ENCODE measurements at places on chromosomes 2 and 18.
A peak's percentile ranks its signal among the peaks of the same experiment; 100 is the strongest.

- no peak for DNase-seq
- H3K4me3 ChIP-seq: no peak overlapping the region
- H3K36me3 ChIP-seq: no peaks in the 10 kb centered on the region
- peaks cover 4% of the 10 kb centered on the region for H3K4me1 ChIP-seq
- H3K27ac ChIP-seq: no peak overlapping the region
Measured at GRCh38 chr2:102256276-102256675, 55.1 kb upstream of the IL1RL1 start.

- no peaks in the 10 kb centered on the region for H3K4me1 ChIP-seq
- no peak overlapping the region for H3K27ac ChIP-seq
- H3K27me3 ChIP-seq: no peaks in the 10 kb centered on the region
- no peaks in the 10 kb centered on the region for H3K36me3 ChIP-seq
- H3K4me3 ChIP-seq: no peak overlapping the region
Measured at GRCh38 chr2:238362626-238363025, 42.3 kb downstream of the TRAF3IP1 start.

- no peak overlapping the region for H3K27ac ChIP-seq
- no peaks in the 10 kb centered on the region for H3K27me3 ChIP-seq
- no peak overlapping the region for H3K4me3 ChIP-seq
- no peaks in the 10 kb centered on the region for H3K36me3 ChIP-seq
Measured at GRCh38 chr2:204791230-204791629, 246.0 kb downstream of the PARD3B start.

DNA sequence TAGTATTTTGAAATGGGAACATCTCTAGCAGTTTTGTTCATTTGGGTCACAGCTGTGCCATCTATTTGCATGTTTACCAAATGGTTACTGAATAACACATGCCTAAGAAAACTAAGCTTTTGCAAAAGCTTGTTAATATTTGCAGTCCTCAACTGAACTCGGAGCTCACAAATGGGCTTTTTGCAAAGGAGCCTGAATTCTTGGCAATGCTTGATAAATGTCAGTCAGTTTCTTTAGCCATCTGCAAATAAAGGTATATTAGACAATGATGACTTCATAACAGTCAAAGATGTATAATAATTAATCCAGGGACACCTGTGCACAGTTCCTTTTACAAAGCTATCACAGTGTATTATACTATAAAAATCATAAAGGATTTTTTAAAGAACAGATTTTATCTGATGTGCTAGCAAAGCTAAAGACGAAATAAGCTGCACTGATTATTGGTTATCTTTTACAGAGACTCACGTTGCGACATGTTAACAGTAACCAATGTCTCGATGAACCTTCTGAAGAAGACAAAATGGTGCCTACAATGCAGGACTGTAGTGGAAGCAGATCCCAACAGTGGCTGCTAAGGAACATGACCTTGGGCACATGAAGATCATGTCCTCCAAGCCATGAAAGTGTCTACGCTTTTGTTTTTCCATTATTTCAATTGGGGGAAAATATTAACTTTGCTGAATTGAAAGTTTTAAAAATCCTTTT lies 248.4 kb upstream of the KCNJ3 start:
- H3K4me3 ChIP-seq: no peak overlapping the region
- H3K4me1 ChIP-seq: peaks cover 20% of the 10 kb centered on the region
- no peak for DNase-seq
- no peaks in the 10 kb centered on the region for H3K27me3 ChIP-seq
- no peak overlapping the region for H3K27ac ChIP-seq

DNA sequence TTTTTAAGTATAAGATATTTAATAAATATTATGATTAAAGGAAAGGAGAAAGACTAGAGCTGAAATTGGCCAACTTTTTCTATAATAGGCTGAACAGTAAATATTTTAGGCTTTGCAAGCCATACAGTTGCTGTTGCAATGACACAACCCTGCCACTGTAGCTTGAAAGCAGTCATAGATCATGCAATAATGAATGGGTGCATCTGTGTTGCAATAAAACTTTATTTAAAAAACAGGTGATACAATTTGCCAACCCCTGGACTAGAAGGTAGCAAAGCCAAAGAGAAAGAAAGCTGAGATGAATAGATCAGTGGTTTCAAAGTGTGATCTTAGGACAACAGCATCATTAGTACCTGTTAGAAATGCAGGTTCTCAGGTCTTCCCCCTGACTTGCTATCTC lies 219.1 kb downstream of the SETBP1 start:
- H3K4me1 ChIP-seq: peaks cover 55% of the 10 kb centered on the region
- no peaks in the 10 kb centered on the region for H3K36me3 ChIP-seq
- H3K4me3 ChIP-seq: no peak overlapping the region
- H3K27me3 ChIP-seq: no peaks in the 10 kb centered on the region
- no peak overlapping the region for H3K27ac ChIP-seq

DNA sequence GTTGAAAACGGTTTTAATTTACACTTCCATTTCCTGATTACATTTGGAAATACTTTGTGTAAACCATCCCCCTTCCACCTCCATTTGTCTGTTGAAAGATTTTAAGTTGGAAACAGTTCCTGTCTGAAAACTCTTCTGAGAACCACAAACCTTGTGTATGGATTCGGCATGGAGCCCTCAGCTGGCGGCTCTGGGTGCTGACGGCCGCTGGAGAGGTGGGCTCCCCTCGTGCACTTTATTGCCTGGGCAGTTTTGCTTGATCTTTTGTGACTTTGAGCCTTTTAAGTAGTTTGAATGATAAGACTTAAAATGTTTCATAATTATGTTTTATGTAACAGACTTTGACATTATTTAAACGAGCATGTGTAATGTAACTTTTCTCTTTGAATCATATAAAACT lies 11.1 kb downstream of the KLF11 start:
- peaks cover 47% of the 10 kb centered on the region for H3K4me1 ChIP-seq
- peaks cover 10% of the 10 kb centered on the region for H3K36me3 ChIP-seq
- H3K27ac ChIP-seq: peak overlapping the region; percentile 36
- no peak for DNase-seq

DNA sequence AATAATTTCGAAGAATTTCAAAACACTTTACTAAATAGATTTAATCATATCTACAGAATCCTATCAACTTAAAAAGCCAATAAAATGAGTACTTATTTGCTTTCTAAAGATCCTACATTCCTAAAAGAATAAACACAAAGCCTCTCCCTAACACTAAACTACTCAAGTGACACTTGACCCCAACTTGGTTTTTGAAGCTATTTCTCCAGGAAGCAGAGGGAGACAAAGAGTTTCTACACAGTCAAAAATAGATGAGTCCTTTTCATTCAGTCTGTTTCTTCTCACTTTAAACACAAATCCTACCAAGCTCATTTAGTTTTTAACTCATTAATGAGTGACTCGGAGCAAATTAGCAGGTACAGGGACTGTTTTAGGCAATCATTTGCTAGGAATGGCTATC lies 2.1 kb downstream of the ATL2 start:
- peaks cover 30% of the 10 kb centered on the region for H3K4me1 ChIP-seq
- peak overlapping the region; percentile 99 for H3K27ac ChIP-seq
- no peak overlapping the region for H3K4me3 ChIP-seq
- H3K36me3 ChIP-seq: no peaks in the 10 kb centered on the region

- DNase-seq: no peak
- no peak overlapping the region for H3K4me3 ChIP-seq
- H3K27me3 ChIP-seq: no peaks in the 10 kb centered on the region
- H3K36me3 ChIP-seq: no peaks in the 10 kb centered on the region
- H3K27ac ChIP-seq: no peak overlapping the region
Measured at GRCh38 chr2:67237288-67237687, 159.8 kb upstream of the ETAA1 start.

GRCh38 chr2:176501617-176502016 lies 232.4 kb downstream of the MTX2 start:
- no peaks in the 10 kb centered on the region for H3K36me3 ChIP-seq
- H3K27me3 ChIP-seq: no peaks in the 10 kb centered on the region
- no peaks in the 10 kb centered on the region for H3K4me1 ChIP-seq
- DNase-seq: no peak
- H3K27ac ChIP-seq: no peak overlapping the region

DNA sequence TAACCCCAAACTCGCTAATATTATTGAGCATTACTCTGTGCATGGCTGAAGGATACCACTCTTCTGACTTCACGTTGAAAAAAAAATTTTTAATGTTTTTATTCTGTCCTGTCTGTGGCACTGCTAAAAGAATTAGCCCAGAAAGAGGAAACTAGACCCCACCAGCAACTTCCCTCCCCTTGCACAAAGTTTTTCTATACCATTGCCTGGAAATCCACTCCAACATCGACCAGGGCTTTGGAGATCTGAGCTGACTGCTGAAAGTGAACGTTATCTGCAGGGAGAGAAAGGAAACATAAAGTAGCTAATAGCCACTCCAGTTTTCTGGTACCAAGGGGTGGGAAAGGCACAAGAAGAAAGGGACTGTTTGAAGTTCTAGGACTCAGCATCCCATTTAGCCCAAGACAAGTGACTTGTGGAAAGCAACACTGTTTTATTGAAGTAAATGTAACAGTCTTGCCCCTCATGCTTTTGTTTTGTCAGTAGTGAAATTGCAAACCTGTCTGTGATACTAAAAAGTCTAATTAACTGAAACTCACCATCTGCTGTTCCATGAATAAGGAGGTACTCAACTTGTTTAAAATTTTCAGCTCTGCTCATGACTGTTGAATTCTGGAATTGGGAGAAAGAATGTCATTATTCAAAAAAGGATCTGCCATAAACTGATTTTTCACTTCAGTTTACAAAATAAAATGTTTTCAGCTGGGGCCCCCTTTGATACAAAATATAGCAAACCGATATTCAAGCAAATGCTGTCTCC lies 79.1 kb downstream of the DPP4 start:
- no peaks in the 10 kb centered on the region for H3K36me3 ChIP-seq
- H3K4me3 ChIP-seq: no peak overlapping the region
- no peaks in the 10 kb centered on the region for H3K4me1 ChIP-seq
- no peak overlapping the region for H3K27ac ChIP-seq
- H3K27me3 ChIP-seq: no peaks in the 10 kb centered on the region

GRCh38 chr18:23730857-23731256 lies 41.6 kb downstream of the LAMA3 start:
- H3K27ac ChIP-seq: no peak overlapping the region
- DNase-seq: no peak
- H3K4me1 ChIP-seq: peaks cover 9% of the 10 kb centered on the region
- H3K27me3 ChIP-seq: no peaks in the 10 kb centered on the region

DNA sequence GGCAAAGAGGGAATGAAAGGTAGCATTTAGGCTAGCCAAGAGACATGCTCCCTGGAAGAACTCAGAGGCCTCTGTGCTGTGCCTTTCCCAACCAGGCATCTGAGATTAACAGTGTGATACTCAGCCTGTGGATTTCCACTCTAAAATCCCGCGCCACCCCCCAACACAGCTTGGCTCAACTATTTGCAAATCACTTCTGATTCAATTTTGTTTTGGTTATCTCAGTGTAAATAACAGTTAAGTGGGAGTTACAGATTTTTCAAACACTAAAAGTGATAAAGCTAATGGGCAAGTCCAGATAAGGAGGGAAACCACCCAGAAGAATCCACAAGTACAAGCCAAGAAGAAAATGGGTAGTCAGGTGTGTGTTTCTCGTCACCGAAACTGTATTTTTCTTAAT lies 1.4 kb upstream of the NRP2 start:
- H3K27ac ChIP-seq: no peak overlapping the region
- H3K4me1 ChIP-seq: peaks cover 32% of the 10 kb centered on the region
- no peak overlapping the region for H3K4me3 ChIP-seq
- H3K27me3 ChIP-seq: peaks cover 7% of the 10 kb centered on the region
- DNase-seq: no peak

DNA sequence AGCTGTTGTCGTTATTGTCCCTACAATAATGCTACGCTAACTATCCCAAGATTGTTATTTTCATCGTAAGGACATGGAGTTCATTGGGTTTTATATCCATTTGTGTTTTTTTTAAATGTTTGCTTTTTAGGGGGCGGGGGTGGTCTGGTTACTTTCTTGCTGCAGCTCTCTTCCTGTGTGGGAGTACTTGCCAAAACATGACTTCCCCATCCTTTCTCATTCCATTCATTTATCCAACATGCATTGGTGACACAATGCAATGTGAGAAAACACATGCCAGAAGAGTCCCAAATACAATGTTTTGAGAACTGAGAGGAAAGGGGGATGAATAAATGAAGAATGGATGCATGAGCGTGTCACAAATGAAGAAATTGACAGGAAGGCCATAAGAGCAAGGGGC lies 55.9 kb downstream of the E2F6 start:
- H3K27me3 ChIP-seq: no peaks in the 10 kb centered on the region
- H3K27ac ChIP-seq: no peak overlapping the region
- no peak for DNase-seq
- no peak overlapping the region for H3K4me3 ChIP-seq

GRCh38 chr18:22169889-22170420 lies 566 bp downstream of the GATA6 start:
- peak; percentile 66 for DNase-seq
- no peaks in the 10 kb centered on the region for H3K27me3 ChIP-seq
- H3K36me3 ChIP-seq: no peaks in the 10 kb centered on the region
- H3K4me1 ChIP-seq: peaks cover 2% of the 10 kb centered on the region
- peak overlapping the region; percentile 98 for H3K27ac ChIP-seq

- peak overlapping the region; percentile 87 for H3K27ac ChIP-seq
- peak; percentile 36 for DNase-seq
- H3K4me3 ChIP-seq: peak overlapping the region; percentile 15
Measured at GRCh38 chr2:190318931-190319554, 583 bp downstream of the HIBCH start.
